ENCODE measurements at places on chromosomes 7 and 10. TPM values are rescaled to one million over a fixed set of nuclear protein-coding genes. Genes with fewer than 3 reads are reported as not detected.

TDRD1 gene
- total RNA-seq = not detected

PLEKHS1 gene
- not detected for total RNA-seq

NXPH1 gene
- not detected for total RNA-seq

HOGA1 gene
- 3.4 TPM for total RNA-seq

LIPJ gene
- total RNA-seq = 0.08 TPM

SPDYE3 gene
- not detected for total RNA-seq

CYP3A4 gene
- not detected for total RNA-seq

OLAH gene
- 8.4 TPM for total RNA-seq

DYNC1I1 gene
- 0.14 TPM for total RNA-seq

BHLHA15 gene
- 8.1 TPM for total RNA-seq

ADCYAP1R1 gene
- total RNA-seq = not detected

LOXL4 gene
- 5.7 TPM for total RNA-seq

PPA1 gene
- total RNA-seq = 179 TPM

OPN1SW gene
- not detected for total RNA-seq

Data from kidney epithelial cell (primary cell).